Erythroblast (primary cell): ENCODE measurements at places on chromosomes 3 and 15.

GRCh38 chr3:194364652-194365434 is 4.7 kb downstream of the LRRC15 start:
- no peak for DNase-seq

- no peak for DNase-seq
These were observed 28.0 kb upstream of the GLCE start for GRCh38 chr15:69132430-69132829.

DNA sequence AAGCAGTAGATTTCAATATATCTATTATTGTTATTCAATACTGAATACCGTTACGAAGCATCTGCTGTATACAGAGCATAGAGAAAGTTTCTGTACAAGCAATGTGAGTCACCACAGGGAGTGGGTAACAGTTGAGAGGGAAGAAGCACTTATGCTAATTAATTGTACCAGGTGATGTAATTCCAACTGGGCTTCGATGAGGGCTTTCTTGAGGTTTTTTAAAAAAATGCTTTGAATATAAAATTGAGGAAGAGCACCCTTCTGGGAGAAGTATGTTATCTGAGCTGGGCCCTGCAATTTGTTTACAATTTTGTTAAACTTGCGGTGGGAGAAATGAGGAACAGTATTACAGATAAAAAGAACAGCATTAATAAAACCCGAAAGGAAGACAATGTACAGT is 197.9 kb downstream of the TPRG1 start:
- no peak for DNase-seq

- DNase-seq = no peak
These were observed 1195.9 kb downstream of the ROBO2 start for GRCh38 chr3:78235841-78236240.

GRCh38 chr3:133701435-133702358 is 40.0 kb upstream of the TOPBP1 start:
- DNase-seq = no peak

DNA sequence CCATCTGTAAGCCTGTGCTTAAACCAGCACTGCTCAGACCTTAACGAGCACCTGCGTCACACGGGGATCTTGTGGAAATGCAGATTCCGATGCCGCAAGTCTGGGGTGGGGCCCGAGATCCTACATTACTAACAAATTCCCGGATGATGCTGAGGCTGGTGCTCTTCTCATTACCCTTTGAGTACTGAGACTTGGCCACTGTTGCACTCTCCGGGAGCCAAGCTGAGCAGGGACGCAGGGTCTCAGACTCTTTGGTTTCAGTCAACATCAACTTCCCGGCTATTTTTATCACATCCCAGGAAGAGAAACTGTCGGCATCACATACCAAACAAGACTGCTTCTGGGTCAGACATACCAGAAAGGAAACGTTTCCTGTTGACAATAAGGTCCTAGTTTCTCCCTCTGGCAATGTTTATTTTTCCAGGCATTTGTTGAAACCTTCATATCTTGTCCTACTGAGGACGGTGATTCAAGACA is 276.6 kb downstream of the SHQ1 start:
- DNase-seq = no peak
